ENCODE measurements at places on chromosomes 1 and 21.

GRCh38 chr1:43058545-43059360, 100.1 kb upstream of the SLC2A1 start:
- DNase-seq, result no peak

- DNase-seq, result no peak
Observed at GRCh38 chr1:212955098-212955497, 4.8 kb downstream of the VASH2 start.

DNA sequence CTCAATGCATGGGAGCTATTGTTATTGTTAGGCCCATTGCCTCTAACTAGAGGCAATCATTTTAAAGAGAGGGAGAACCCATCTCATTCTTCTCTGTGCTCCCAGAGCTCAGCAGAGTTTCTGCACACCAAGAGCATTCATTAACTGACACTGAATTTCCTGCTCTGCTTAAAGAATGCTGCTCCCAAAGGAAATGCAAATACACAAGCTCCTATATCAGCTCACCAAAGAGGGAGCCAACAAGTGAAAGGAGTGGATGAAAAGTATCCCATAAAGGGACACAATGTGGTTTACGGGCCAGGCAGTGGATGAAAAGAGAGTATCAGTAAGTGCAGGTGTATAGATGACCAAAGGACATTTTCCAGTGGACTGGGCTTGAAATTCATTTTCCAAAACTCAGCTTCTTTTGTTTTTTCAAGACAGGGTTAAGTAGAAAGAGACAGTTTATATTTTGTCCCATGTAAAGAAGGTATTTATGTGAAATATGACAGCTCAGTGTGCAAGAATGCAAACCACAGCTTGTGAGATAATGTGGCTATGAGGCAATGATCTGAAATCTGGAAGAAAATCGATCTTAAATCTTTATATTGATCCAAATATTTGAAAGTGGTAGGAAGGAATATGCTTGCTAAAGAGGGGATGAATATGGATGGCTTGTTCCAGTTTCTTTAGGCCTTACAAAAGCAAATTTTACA, 207.7 kb upstream of the CAMK1G start:
- no peak for DNase-seq

DNA sequence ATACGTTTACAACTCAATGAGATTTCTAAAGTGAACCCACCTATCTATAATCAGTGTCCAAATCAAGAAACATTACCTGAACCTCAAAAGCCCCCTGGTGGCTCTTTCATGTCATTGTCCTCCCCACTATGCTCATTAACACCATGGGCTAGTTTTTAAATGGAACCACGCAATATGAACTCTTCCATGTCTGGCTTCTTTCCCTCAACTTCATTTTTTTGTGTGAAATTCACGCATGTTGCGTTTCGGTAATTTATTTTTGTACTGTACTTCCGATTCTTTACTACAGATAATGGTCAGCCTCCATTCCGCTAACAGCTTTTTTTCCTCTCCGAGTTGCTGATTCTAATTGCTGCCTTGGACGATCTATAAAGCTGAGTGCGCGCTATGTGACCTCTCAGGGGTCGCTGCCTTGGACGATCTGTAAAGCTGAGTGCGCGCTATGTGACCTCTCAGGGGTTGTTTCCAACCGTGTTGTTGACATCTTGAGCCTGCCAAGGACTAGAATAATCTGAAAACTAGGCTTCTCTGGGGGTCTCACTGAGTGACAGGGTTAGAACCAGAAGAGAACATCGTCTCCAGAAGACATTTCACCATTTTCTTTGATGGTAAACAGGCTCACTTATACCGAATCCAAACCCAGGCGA, 1.1 kb upstream of the CACYBP start:
- no peak for DNase-seq

DNA sequence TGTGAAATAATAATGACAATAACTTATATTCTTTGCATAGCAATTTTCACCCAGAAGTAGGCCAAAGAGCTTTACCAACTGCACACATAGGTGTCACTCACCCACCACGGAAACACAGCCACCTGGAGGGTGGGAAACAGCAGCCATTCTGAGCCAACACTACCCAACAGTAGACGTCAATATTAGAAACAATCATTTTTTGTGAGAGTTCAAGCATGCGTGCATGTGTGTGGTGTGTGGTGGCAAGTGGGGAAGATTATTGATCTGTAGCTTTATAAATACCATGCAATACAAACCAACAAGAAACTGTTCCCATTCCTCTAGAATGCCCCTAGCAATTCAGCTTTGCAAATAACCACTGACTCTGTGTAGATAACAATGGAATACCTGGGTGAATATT, 19.1 kb downstream of the PROX1 start:
- DNase-seq, result no peak

DNA sequence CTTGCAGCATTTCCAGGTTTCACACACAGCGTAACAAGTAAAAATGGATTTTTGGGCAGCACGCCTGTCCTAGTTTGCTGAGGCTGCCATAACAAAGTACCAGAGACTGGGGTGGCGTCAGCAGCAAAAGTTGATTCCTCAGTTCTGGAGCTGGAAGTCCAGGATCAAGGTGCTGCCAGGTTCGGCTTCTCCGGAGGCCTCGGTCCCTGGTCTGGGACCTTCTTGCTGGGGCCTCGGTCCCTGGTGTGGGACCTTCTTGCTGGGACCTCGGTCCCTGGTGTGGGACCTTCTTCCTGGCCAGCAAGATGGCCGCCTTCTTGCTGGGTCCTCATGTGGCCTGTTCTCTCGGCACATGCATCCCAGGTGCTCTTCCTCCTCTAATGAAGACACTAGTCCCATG, 104.0 kb downstream of the PDE9A start:
- DNase-seq, result no peak

DNA sequence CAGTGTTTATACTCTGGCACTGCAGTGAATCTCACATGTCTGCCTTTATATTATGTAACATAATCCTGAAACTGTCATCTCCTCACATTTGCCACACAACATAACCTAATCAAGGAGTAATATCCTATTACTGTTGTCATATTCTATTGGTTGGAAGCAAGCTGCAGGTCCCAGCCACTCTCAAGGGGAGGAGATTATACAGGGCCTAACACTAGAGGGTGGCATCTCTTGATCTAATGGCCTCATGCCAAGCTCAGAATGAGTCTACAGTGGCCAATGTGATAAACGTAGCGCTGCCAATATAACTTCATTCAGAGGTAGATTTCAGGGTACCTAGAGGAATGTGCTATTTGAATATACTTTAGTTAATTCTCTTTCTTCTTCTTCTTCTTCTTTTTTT, 166.8 kb downstream of the BACH1 start:
- no peak for DNase-seq

DNA sequence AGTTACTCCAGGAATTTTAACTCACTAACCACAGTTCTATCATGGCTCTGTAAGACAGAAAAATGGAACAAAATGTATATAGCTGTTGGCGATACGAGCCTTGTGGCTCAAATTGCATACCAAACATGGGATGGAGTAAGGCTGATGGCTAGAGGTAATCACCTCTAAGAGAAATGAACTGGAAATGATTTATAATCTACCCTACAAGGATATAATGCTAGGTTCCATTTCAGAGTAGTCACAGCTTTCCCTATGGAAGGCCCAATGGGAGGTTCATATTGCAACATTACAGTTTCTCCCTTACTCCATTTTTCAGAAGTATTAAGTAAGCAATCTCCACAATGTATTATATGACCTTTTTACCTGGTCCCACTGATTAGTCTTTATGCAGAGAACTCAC, 61.6 kb downstream of the EDEM3 start:
- no peak for DNase-seq

DNA sequence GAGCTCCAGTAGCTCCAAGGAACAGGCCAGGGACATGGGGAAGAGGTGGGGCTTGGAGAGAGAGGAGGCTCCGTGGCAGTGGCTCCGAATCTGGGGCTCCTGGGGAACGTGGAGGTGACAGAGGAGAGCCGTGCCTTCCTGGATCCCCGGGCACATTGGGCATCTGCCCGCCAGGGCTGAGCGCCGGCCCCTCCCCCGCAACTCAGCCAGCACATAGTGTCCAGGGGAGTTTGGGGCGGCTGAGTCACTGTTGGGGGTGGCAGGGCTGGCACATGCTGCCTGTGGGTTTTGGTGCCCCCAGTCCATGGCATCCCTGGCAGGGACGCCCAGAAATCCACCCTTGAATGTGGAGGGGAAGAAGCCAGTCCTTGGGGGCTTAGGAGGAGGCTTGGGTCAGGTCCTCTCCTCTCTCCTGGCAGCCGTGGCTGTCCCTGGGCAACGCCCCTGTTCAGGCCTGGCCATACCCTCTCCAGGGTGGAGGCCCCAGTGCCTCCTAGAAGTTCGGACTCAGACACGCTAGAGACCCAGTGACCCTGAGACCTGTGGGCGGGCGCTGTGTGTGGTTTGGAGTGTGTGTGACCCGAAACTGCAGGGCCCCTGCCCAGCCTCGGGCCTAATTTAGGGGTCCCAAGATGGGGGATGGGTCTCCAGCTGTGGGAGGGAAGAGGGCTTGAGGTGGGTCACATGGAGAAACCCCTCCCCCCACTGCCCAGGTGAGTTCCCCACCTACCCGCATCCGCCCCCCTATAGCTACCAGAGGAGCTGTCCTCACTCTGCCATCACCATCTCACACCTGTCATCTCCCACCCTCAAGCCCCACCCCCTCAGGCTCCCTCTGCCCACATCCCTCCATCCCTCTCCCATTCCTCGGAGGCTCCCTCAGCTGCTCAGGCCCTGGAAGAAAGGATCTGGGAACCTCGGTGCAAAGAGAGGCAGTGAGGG, 1.6 kb downstream of the HSPB7 start:
- no peak for DNase-seq

DNA sequence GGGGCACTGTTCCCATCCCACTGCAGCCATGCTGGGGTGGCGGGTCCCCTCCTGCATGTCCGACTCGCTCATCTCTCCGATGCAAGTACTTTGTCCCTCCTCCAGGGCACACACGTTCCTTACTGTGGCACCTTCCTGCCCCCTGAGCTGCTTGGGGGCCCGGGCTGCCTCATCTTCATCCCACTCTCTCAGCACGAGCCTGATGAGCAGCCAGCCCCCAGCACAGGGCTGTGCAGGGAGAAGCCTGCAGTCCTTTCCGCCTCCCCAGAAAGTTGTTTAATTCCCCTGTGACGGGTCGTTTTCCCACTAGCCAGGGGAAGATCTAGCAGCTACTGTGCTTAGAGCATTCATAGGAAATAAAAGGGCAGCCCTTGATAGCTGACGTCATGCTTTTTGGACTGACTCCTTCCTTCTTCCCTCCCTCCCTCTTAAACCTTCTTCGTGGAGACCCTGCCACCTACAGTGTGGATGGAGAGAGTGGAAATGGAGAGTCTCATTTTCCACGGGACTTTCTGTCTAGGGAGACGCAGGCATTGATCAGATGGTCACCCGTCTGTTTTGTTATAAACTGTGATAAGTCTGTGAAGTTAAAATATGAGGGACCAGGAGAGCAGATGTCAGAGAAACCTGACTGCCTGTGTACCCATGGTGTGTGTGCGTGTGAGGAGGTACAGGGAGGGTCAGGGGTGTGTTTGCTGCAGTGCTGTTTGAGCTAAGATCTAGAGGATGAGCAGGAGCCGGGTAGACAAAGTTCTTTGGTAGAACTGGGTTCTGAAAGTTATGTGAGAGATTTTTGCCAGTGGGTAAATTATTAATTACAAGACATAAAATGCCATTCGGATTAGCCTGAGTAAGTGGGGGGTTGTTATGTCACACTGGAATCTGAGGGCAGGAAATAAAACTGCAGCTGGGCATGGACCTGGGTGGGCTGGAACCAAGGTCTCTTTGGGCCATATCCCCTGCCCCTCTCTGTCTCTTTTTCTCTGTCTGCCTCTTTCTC, 34.3 kb downstream of the GPR137B start:
- no peak for DNase-seq

Data from forelimb muscle (tissue), 1 donor.